ENCODE measurements at places on chromosomes 2 and 18. TPM values are rescaled to one million over a fixed set of nuclear protein-coding genes. Genes with fewer than 3 reads are reported as not detected.

NAT8 gene
- not detected for total RNA-seq

DNA sequence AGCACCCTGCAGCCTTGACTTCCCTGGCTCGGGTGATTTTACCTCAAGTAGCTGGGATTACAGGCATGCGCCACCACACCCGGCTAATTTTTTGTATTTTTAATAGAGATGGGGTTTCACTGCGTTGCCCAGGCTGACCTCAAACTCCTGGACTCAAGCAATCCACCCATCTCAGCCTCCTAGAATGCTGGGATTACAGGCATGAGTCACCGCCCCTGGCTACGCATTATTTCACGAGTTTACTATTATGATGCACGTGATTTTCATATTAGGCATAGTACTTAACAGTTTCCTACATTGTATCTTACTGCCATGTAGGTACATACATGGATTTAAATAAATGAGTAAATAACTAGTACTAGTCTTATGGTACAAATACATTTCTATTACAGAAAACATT is 4.4 kb downstream of the DYNC2LI1 start:
- DNase-seq = no peak

CCDC102B gene
- total RNA-seq = 0.92 TPM

DNA sequence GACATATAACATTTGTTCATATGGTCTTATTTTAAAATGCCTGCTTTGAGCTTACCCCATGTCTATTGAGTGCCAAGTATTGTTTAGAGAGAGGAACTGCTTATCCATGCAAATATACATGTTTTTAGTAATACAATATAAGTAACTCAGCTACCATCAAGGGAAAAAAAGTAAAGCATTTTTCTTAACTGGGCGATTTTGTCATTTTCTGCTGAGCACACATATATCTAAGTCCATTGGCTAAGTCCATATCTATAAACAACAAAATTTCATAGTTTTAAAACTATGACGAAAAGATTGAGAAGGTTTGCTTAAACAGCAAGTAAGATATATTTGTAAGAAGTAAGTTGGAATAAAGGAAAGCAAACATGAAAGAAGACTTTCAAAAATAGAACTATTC is 82.7 kb downstream of the CALCRL start:
- DNase-seq = no peak

GRCh38 chr2:215015421-215015820 is 123.0 kb downstream of the ABCA12 start:
- DNase-seq = no peak

DNA sequence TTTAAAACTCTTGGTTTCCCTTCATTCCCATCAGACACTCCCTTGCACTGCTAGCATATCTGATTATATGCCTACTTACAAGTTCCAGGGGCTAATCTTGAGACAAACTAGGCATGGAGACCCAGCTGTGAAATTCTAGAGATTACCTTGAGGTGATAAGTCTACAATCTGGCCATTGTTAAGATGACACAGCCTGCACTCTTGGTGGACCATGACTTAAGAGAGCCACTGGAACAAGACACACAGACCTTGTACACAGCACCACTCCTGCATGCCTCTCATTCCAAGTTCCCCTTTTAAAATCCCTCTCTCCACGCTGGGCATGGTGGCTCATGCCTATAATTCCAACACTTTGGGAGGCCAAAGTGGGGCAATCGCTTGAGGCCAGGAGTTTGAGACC is 387.2 kb upstream of the DCC start:
- no peak for DNase-seq

SUCLG1 gene
- total RNA-seq = 59.8 TPM

FIGN gene
- total RNA-seq = 19.5 TPM

DNA sequence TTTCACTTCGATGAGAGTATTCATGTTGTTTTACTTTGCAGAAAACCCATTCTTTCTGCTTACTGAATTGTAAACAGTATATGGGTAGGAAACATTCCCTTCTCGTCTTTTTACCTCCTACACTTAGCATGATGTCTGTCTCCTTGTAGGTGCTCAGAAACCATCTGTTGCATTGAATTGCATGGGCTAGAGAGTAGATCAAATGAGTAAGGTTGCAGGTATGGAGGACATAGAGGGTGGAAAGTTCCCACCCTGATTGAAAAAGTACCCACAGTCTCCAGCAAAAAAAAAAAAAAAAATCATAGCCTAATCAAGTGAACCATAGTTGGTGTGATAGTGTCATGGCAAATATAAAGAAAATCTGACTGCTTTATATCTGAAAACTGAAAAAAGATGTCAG is 1.7 kb downstream of the CYTIP start:
- DNase-seq = no peak

DNA sequence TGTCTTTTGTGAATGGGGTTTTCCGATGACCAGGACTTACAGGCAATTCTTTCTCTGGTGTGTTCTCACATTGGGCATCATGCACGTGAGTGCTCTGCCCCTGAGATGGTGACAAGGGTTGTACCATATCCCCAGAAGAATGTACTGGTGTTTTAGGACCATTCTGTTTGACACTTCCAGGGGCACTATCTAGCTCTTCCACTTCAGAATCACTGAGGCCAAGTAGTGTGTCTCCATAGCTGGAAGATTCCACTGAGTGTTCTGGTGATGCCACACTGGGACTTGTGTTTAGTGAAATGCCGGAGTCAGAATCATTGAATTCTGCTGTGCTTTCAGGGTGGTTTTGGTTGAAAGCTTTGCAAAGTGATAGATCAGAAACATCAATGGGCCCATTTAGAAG is 18.7 kb downstream of the HNRNPA3 start:
- no peak for DNase-seq

ECEL1 gene
- total RNA-seq = 2.9 TPM

GRCh38 chr18:44826418-44827259 is 146.0 kb downstream of the SETBP1 start:
- no peak for DNase-seq

FAHD2A gene
- total RNA-seq = 17.2 TPM

DNA sequence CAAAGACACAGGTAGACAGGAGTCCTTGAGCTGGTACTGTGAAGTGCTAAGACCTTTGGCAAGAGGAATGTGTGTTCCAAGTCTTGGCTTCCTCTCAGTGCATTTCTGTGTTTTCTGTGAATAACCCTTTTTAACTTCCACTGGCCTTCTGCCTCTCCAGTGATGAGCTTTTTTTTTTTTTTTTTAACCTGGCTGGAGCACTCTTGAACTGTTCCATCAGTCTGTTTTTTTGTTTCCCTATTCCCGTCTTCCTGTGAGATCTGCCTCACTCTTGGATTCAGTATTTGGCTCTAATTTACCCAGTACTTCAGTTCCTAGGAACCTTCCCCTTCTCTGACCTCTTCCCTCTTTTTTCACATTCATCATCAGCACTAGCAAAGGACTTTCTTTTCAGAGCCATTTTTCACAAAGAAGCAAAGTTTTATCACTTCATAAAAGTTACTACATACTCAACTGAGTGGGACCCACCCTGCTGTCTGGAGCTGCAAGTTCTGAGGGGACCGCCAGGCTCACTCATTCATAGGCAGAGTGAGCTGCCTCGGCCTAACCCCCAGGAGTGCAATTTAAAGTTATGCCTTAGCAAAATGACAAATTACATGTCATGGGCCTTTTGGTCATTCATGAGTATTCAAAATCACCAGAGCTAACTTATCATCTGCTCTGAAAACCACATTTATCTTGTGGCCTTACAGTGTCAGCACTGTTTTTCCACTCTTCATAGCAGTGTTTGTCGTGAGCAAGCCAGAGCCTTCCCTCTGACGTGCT is 126.9 kb upstream of the DAPL1 start:
- no peak for DNase-seq

DNA sequence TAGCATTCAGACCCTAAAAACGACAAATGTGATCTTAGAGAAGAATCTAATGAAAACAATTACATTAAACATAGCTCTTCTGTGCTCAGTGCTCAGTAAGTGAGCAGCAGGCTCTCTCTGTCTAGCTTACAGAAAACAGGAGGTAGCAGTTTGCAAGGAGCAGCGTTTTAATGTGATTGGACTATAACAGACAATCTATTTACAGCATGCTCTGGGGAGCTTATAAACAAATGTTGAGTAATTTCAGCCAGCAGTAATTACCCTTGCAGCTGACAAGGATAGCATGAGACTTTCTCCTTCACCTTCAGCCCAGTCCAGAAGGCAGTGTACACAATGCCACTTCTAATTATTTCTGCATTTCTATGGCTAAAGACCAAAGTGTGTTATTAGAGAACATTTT is 270.4 kb downstream of the FIGN start:
- DNase-seq = no peak

DNA sequence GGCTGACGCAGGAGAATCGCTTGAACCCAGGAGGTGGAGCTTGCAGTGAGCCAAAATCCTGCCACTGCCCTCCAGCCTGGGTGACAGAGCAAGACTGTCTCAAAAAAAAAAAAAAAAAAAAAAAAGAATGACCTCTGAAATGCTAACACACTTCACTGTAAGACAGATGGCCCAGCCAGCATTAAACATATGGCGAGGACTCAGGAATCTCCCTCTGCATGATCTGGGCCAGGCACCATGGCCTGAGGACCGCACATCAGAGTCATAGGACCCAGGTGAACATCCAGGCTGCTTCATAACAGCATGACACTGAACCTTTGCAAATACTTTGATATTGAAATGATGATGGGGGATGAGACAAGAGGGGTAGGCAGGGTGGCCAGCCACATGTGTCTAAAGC is 56.1 kb upstream of the DNMT3A start:
- DNase-seq = no peak

GRCh38 chr18:50642439-50642838 is 82.6 kb downstream of the MAPK4 start:
- DNase-seq = no peak

- no peak for DNase-seq
These were observed 102.0 kb downstream of the SH3RF3 start for GRCh38 chr2:109230941-109231420.

VWA3B gene
- not detected for total RNA-seq

MPV17 gene
- 89.5 TPM for total RNA-seq

GRCh38 chr2:134988994-134989605 is 58.1 kb downstream of the MAP3K19 start:
- DNase-seq = peak; percentile 22

LRRC30 gene
- total RNA-seq = not detected

GRCh38 chr18:12281861-12282260 is 26.2 kb upstream of the TUBB6 start:
- no peak for DNase-seq

DNA sequence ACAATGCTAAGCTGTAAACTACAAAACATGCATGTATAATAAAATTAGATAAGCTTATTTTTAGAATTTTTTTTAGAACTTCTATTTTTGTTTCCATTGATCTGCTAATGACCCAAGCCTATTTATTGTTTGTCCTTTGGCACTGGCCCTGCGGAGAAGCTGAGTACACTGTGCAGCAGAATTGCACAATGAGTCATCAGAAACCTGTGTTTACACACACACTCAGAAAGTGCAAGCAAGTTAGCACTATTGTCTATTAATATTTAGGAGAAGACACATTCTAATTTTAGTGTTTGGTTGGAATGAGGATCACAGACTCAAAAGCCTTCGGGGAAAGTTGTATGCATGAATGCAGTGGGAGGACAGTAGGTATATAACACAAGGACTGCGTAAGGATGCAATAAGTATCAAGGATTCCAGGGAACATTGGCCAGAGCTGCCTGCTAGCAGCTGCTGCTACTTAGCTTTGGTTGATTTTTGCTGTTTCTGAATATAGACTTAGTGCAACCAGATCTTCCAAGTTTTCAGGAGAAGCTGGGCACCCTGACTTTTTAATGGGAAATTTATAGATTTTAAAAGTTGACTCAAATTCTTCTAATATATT is 128.2 kb downstream of the KCNH7 start:
- no peak for DNase-seq

GRCh38 chr2:235330775-235331451 is 162.9 kb upstream of the AGAP1 start:
- peak; percentile 75 for DNase-seq

GPR45 gene
- total RNA-seq = not detected

DNA sequence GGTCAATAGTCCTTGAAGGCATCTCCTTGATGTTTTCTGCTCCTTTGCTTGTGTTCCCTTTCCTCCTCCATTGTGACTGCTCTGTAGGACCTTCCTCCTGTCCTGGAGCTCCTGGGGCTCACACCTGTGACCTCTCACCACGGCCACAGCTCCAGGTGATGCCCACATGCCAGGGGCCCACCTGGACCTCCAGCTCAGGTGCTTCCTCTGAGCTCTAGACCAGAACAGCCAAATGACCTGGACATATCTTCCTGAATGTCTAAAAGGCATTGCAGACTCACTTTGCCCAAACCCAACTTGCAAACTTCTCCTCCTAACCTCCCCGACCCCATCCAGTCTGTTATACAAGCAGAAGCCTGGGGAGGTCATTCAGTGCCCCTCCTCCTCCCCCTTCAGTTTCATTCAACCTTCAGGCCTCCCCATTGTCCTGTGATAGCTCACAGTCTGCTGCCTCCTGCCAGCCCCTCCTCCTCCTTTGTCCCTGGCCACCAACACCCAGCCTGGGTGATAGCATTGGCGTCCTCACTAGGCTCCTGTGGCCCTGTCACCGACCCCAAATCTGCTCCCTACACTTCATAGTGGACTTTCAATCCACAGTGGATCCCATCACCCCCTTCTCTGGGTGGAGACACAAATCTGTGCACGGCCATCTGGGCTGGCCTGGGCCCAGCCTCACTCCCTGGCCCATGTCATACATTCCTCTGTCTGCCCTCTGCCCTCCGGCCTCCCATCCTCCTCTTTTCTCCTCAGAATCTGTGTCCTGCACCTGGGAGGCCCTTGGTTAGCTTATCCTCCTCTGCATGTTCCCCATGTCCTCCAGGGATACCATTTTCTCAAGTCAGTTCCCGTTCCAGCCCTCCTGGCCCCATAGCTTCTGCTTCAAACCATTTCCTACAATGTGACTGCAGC is 310.4 kb upstream of the HDAC4 start:
- no peak for DNase-seq

DNA sequence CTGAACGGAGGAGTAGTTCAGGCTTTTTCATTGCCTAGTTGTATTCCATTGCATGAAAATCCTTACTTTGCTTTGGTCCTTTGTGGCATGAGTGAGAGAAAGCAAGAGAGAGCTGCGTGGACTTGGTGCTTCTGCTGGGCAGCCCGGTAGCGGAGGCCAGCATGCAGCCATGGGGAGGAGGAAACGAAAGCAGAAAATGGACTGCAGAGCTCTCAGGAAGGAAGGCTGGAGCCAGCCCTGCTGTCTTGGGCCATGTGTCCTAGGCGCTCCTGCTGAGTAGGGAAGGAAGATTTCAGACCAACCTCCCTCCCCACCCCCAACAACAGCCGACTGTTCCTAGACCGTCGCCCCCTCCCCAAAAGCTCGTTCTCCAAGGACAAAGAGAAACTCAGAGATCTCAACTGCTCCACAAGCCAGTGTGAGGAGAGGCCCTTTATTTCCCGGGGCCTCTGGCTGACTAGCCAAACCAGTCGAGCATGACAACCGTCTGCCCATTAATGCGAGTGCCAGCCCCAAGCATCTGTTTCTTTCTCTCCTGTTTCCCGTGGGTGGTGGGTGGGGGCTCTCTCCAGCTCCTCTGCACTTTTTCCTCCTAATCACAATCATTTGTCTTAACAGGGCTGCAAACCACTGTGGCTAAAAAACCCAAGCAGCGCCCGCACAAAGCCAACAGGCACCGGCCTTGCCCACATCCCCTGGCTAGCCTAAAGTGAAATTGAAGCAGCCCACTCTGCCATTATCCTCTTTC is 66.8 kb upstream of the FZD7 start:
- DNase-seq = no peak
